ENCODE measurements at places on chromosomes 11 and 22.

DNA sequence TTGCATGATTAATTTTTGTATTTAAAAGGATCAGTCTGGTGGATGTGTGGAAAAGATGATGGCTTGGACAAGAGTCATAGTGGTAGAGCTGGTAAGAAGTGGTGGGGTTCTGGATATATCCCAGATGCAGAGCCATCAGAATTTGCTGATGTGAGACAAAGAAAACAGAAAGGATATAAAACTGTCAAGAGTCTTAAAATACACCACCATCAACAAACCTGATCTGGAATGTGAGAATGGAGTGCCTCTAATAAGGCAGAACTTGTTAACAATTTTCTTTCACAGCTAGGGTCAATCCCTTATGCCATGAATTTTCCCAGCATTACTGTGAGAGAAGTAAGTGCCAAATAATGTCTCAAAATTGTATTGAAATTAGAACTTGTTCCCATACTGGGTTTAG is 215.4 kb downstream of the METTL15 start:
- no peak for DNase-seq

DNA sequence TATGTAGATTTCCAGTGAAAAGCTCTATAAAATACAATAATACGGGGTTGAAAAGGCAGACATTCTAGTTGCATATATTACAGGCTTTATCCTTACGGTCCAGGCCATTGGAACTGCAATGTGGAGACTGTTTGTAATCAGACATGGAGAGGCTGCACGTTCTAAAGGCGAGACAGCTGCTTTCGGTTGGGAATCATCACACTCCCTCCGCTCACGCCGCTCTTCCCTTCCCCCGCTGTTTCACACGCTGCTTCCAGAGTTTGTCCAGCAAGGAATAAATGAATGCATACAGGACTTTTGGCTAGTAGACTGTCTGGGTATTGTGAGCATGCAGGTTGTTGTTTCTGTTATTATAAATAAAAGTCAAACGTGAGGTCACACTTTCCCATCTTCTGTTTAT is 13.5 kb upstream of the EFCAB6 start:
- DNase-seq = no peak

GRCh38 chr11:69615545-69616278 is 25.2 kb upstream of the CCND1 start:
- no peak for DNase-seq

- no peak for DNase-seq
These were observed 8.8 kb upstream of the PDGFB start for GRCh38 chr22:39253435-39254070.

- DNase-seq = no peak
These were observed 14.3 kb downstream of the OR2AG2 start for GRCh38 chr11:6757373-6757967.

DNA sequence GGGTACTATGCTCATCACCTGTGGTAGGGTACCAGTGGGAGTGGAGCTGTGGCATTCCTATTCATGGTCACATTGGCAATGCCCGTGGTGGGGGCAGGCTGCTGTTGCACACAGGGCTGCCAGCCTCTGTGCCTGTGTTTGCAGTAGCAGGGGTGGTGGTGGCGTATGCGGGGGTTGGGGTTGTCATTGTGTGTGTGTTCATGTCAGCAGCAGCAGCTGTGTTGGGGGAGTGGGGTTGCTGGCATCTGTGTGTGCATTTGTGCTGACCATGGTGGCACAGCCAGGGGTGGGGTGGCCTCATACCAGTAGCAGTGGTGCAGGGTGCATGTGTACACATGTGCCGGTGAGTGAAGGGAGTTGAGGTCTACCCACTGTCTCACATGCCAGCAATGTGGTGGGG is 34.4 kb downstream of the TMEM225 start:
- DNase-seq = no peak

DNA sequence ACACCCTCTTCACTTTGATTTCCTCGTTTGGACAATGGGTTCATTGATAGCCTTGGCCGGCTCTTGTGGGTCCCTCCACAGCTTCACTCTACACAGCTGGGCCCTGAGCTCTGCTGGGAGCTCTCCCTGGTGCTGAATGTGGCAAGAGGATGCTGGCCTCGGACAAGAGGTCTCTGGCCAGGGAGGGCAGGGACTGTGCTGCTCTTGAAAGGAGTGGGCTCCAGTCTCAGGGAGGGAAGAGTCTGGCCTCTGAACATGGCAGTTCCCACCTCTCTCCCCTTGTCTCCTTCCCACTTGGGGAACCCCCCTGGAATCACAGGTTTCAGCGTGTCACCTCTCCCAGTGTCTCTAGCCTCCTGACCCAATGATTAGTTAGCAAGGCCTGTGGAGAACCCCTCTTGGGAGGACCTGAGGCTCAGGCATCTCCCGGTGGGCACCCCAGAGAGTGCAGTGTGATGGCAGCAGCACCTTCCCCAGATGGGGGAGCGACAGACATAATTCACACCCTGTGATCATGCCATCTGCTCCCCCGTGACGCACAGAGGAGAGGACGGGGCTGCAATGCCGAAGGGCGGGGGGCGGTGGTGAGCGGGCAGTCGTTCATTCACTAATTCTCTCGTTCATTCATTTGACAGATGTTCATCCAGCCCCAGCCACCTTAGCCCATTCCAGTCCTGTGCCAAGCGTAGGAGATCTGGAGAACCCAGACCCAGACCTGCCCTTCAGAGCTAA is 2.8 kb upstream of the CABP7 start:
- DNase-seq = peak; percentile 59

- no peak for DNase-seq
These were observed 13.9 kb upstream of the ANO1 start for GRCh38 chr11:70064008-70064725.
